ENCODE measurements at places on chromosomes 12 and 14.

DNA sequence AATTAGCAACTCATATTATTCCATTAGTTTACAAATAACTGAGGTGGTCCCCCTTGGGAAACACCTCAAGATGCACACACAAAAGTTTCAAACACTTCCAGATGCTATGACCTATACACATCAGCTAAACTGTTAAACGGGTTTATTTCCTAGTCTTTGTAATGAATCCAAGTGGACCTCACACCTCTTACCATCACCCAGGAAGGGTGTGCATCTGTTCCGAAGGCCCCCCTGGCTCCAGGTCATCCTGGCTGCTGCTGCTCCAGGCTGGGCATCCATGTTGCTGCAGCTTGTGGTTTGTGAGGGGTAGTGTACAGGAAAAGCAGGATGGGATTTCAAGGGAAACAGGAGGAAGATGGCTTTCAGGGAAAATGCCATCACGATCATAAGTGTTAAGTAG, 6.8 kb downstream of the HNRNPC start:
- no peak for DNase-seq

DNA sequence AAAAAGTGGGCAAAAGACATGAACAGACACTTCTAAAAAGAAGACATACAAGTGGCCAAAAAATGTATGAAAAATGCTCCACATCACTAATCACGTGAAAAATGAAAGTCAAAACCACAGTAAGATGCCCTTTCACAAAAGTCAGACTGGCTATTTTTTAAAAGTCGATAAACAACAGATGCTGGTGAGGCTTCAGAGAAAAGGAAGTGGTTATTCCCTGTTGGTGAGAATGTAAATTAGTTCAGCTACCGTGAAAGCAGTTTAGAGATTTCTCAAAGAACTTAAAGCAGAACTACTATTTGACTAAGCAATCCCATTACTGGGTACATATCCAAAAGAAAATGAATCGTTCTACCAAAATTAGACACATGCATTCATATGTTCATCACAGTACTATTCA, 237.0 kb downstream of the KIF21A start:
- DNase-seq, result no peak

DNA sequence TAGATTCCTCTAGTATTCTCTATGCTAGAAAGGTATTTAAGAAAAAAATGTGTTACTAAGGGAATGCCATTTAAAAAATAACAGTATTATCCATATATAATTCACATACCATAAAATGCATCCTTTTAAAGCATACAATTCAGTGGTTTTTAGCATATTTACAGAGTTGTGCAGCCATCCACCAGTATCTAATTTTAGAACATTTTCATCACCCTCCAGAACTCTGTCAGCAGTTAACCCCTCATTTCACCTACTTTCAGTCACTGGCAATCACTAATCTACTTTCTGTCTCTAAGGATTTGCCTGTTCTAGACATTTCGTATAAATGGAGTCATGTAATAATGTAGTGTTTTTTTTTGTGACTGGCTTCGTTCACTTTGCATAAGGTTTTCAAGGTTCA, 33.4 kb downstream of the TBC1D15 start:
- no peak for DNase-seq

DNA sequence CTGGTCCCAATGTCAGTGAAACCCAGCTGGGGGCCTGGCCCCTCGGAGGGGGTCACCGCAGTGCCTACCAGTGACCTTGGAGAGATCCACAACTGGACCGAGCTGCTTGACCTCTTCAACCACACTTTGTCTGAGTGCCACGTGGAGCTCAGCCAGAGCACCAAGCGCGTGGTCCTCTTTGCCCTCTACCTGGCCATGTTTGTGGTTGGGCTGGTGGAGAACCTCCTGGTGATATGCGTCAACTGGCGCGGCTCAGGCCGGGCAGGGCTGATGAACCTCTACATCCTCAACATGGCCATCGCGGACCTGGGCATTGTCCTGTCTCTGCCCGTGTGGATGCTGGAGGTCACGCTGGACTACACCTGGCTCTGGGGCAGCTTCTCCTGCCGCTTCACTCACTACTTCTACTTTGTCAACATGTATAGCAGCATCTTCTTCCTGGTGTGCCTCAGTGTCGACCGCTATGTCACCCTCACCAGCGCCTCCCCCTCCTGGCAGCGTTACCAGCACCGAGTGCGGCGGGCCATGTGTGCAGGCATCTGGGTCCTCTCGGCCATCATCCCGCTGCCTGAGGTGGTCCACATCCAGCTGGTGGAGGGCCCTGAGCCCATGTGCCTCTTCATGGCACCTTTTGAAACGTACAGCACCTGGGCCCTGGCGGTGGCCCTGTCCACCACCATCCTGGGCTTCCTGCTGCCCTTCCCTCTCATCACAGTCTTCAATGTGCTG, 11.0 kb downstream of the ZBTB39 start:
- DNase-seq, result no peak

DNA sequence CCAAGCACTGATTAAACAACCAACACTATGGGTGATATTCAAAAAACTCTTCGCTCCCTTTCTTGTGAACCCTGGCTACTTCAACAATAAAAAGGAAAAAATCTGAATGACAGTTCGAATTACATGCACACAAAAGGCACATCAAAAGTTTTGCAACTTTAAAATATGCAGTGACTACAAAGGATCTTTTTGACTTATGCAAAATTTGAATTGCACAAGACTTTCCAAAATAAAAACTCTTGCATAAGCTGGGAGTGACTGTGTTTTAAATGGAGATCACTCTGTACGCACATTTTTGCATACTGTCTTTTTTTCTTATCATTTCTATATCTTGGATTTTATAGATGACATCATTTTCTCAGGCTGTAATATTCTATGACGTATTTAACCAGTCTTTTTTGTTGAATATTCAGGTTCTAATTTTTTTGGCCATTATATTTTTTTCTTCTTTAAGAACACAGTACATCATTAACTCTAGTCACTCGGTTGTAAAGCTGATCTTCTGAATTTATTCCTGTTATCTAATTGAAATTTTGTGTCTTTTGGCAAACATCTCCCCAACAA, 667.6 kb upstream of the TBX3 start:
- DNase-seq, result no peak

- no peak for DNase-seq
These were observed 146.6 kb downstream of the STXBP6 start for GRCh38 chr14:24903337-24903736.

DNA sequence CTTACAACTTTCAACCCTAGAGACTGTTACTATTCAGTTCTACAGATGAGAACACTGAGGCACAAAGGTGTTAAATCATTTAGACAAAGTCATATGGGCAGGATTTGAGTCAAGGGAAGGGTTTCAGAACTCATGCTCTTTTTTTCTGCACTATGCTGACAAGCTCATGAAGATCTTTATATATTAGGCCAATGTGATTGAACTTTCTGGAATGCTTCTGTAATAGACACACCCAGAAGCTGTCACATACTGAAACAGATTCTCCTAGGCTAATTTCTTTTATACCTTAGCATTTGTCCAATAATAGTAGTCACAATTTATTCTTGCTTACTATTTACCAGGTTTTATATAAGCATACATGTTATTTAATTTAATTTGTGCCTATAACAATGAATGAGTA, 164.0 kb downstream of the ALG10B start:
- no peak for DNase-seq

DNA sequence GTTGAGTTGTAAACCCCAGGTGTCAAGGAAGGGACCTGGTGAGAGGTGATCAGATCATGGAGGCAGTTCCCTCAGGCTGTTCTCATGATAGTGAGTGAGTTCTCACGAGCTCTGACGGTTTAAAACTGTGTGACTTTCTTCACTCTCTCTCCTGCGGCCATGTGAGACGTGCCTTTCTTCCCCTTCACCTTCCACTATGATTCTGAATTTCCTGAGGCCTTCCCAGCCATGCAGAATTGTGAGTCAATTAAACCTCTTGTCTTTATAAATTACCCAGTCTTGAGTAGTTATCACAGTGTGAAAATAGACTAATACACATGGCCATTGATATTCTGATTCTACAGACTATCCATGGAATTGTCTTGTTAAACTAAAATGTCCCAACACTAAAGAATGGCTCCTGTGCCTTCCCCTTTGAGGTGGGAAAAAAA, 85.6 kb downstream of the SLC2A13 start:
- no peak for DNase-seq

- no peak for DNase-seq
These were observed 121.3 kb upstream of the CCND2 start for GRCh38 chr12:4152145-4152795.

GRCh38 chr12:24711056-24712008, 237.6 kb downstream of the BCAT1 start:
- no peak for DNase-seq

DNA sequence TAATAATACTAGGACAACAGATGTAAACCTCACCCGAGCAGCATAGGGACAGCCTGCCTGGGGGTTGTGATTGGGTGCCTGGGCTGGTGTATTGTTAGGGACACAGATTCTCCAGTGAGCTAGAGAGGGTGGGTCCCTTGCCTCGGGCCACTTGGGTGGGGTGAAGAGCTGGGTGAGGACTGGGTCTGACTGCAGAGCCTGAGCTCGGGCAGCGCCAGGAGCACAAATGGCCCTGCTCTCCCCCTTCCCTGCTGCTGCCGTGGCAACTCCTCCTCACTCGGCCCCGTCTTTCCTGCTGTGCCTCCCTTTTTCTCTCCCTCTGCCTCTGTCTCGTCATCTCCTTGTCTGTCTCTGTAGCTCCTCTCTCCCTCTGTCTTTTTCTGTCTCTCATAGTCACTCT, 115.4 kb downstream of the GLT1D1 start:
- DNase-seq, result no peak

DNA sequence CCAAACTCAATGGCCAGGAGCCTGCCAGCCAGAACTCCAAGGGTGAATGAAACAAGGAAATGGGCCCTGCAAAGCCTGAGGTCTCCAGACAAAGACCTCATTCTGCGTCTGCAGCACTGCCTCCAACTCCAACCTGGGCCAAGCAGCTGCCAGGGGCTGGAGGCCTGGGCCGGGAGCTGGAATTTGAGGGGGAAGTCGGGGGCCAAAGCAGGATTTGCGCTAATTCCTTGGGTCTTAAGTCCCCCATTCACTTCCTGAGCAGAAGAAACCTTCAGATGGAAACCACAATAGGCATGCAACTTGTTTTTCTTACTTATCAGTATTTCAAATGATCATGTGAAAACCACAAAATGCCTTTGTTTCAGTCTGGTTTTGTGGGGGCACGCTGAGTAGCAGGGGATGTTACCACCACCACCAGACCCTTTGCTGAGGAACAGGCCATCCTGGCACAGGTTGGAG, 23.0 kb upstream of the TC2N start:
- DNase-seq, result no peak

DNA sequence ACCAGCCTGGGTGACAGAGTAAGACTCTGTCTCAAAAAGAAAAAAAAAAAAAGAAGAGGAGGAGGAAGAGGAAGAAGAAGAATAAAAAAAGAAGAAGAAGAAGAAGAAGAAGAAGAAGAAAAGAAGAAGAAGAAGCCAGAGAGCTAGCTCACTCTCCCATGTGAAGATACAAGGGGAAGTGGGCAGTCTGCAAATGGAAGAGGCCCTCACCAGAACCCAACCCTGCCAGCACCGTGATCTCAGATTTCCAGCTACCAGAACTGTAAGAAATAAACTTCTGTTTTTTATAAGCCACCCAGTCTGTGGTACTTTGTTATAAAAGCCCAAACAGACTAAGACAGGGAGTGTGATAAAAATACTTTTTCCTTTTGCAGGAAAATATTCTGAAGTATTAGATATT, 130.7 kb downstream of the ETNK1 start:
- DNase-seq, result no peak

- DNase-seq, result no peak
These were observed 268.5 kb downstream of the ALG10B start for GRCh38 chr12:38585086-38585485.

GRCh38 chr12:30996752-30997151, 70.2 kb downstream of the TSPAN11 start:
- no peak for DNase-seq

- DNase-seq, result no peak
These were observed 89.1 kb downstream of the STXBP6 start for GRCh38 chr14:24960816-24961215.

DNA sequence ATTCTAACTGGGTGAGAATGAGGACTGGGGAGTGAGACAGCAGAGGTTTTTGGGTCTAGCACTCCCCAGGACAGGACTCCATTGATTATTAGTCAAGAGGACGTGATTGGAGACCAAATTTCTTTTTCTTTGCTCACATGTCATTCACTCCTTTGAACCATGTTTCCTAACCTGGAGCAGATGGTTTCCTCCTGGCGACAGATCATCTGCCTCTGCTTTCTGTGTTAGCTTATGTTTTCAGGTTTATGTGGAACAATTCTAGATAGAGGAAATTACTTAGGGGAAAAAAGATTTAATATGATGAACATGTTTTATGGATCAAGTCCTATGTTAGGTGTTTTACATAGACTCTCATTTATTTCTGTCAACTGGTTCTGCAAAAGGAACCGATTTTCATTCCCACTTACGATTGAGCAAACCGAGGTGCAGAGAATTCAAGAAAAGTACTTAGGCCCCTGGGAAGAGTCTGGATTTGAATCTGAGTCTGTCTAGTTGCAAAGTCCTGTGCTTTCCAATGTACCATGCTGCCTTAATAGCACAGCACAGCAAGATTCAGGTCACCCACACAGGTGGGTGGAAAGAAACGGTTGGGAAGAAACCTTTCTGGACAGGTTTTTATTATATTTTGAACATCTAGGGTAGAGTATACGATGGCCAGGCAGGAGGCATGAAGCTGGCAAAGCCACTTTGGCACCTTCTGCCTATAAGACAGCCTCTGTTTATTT, 30.8 kb downstream of the SMOC1 start:
- no peak for DNase-seq

DNA sequence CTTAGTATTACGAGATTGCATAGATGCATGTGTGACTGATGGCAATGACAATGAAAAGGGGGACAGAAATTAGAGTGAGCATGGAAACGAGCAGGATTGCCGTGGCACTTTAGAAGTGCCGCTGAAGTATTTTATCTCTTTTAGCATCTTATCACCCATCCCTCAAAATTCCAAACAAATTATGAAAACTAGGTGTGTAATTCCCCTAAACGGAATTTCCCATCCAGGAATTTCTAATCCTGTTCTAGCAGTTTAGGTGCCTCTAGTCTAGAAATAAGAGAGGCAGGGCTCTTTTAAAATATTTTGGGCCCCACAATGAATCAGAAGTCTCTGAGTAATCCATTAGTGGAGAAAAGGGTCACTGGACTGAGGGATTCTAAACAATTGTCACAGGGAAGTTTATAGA, 947 bp downstream of the TMEM52B start:
- DNase-seq, result no peak

- DNase-seq, result peak; percentile 56
These were observed 154.4 kb downstream of the KCNK10 start for GRCh38 chr14:88168498-88169165.

DNA sequence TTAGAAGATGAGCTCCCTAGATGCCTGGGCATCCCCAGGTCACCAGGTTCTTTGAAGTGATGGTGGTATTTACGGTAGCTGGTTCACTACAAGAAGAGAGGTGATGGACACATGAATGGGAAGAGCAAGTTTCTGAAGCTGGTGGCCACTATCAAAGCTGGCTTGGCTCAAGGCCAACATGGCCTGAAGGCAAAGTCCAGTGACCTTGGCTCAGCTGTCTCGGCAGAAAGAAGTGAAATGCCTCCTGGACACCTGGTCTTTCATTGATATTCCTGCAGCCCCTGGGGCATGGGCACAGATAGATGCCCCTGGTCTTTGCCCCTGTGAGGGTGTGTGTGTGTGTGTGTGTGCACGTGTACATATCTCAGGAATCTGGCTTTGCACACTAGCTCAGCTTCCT, 441.8 kb upstream of the TMPO start:
- DNase-seq, result no peak
